ENCODE measurements at places on chromosomes 13 and 19.

GRCh38 chr13:109389892-109390345 is 396.5 kb downstream of the IRS2 start:
- no peak for DNase-seq

- peak; percentile 38 for DNase-seq
These were observed 28.7 kb downstream of the CYP4F2 start for GRCh38 chr19:15869109-15869555.

DNA sequence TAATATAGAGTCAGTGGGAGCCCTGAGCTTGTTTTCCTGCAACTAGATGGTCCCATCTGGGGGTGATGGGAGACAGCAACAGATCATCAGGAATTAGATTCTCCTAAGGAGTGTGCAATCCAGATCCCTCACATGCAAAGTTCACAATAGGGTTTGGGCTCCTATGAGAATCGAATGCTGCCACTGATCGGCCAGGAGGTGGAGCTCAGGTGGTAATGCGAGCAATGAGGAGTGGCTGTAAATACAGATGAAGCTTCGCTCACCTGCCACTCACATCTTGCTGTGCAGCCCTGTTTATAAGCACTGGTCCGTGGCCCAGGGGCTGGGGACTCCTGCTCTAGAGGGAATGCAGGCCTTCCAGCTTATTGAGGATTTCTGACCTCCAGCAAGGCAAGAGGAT is 5.7 kb downstream of the ZNF558 start:
- DNase-seq, result no peak

DNA sequence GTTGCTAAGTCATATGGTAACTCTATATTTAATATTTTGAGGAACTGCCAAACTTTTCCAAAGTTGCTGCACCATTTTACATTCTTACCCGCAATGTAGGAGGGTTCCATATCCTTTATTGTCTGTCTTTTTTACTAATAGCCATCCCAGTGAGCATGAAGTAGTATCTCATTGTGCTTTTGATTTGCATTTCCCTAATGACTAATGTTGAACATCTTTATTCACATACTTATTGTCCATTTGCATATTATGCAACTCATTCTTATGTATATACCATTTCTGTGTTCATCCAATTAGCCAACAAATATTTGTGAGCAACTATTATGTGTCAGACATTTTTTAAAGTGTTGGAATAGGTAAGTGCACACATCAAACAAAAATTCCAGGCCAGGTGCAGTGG is 20.4 kb upstream of the ATP8A2 start:
- no peak for DNase-seq

GRCh38 chr13:37453246-37453645 is 145.3 kb downstream of the POSTN start:
- DNase-seq, result no peak

DNA sequence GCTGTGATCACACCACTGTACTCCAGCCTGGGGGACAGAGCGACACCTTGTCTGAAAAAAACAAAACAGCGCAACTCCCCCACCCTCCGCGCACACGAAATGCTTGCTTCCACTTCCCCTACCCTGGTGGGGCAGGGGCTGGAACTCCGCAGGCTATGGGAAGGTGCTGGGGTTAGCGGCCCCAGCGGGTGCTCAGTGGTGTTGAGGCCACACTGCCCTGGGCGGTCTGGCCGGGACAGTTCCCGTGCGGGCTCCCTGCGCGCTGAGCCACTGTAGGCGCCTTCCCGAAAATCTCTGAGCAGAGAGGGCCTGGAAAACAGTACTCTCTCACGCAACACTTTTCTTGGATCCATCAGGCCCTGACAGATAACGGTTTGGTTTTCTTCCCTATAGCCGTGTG is 1.1 kb upstream of the WTIP start:
- DNase-seq, result no peak

GRCh38 chr19:11142528-11143171 is 12.9 kb downstream of the SPC24 start:
- DNase-seq, result no peak

- DNase-seq, result no peak
These were observed 173.8 kb downstream of the KATNAL1 start for GRCh38 chr13:30133554-30133912.

GRCh38 chr19:1409204-1410005 is 2.0 kb downstream of the DAZAP1 start:
- DNase-seq, result no peak

DNA sequence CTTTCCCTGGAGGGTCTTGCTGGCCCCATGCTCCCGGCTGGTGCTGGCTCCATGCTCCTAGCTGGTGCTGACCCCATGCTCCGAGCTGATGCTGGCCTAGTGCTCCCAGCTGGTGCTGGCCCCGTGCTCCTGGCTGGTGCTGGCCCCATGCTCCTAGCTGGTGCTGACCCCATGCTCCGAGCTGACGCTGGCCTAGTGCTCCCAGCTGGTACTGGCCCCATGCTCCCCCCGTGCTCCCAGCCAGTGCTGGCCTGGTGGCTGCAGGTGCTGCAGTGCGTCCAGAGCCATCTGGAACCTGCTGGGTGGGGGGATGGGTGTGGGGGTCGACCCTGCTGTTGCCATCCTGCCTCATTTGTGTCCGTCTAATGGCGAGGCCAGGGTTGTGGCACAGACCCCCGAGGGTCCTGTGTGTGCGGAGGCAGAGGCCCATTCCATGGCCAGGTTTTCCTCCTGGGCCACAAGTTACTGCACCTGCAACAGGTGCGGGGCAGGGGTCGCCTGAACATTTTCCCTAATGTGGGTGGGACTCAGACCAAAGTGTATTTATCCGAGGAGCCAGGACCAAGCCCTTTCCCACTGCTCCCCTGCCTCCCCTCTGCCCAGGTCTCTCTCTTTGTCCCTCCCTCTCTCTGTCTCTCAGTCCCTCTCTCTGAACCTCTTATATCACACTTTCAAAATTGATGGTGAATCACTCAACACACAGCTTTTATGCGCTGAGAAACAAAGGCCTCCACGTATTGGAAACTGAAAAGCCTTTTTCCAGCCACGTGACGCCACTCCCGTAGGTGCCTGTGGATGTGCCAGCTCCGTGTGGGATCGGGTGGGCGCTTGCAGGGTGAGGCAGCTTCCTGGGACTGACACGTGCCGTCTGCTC is 45.1 kb downstream of the MCF2L start:
- DNase-seq, result no peak

GRCh38 chr13:77377016-77377415 is 50.1 kb upstream of the MYCBP2 start:
- no peak for DNase-seq

GRCh38 chr19:16134510-16134909 is 9.0 kb upstream of the HSH2D start:
- DNase-seq, result no peak

GRCh38 chr19:12882589-12882988 is 1.3 kb upstream of the DNASE2 start:
- no peak for DNase-seq

DNA sequence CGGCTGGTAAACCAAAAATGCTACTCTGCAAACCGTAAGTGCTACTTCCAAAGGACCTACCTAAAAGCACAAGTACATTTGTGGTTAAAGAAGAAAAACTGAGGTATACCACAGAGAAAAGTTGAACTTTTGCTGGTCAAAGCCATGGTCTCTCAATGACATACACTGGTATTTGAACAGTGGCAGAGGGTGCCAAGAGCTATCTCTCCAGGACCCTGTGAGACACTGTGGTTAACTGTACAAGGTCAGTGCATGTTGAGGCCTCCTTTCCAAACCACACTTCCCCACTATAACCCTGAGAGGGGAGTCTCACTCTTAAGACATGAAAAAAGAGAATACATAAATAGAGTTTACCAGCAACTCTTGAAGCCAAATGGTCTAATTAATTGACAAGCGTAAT is 49.5 kb downstream of the COL4A1 start:
- no peak for DNase-seq

GRCh38 chr13:23631311-23632047 is 61.3 kb downstream of the TNFRSF19 start:
- no peak for DNase-seq

DNA sequence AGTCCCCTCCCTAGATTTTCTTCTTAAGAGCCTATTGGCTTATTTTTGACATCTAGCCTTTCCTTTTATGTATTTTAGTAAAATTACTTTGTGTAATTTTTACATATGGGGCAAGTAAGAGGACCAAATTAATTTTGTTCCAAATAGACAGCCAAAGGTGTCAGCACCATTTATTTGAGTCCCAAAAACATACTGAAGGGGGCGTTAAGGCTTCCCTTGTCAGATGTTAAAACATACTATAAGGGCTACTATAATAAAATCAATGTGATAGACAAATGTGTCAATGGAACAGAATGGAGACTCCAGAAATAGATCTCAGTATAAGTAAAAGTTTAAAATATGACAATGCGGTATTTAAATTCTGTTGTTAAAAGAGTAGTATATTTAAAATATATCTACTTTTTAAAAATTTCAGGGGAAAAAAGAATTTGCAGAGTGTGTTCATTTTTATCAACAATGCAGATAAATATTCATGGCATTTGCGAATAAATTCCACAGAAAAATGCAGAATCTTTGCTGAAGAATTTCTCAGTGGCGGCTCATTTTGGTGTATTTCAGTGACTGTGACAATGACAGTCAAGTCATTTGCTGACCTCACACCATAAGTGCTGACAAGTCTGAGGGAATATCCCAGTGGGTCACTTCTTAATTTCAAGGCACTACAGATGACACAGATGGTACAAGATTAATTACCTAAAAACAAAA is 133.7 kb downstream of the MTUS2 start:
- DNase-seq, result no peak

DNA sequence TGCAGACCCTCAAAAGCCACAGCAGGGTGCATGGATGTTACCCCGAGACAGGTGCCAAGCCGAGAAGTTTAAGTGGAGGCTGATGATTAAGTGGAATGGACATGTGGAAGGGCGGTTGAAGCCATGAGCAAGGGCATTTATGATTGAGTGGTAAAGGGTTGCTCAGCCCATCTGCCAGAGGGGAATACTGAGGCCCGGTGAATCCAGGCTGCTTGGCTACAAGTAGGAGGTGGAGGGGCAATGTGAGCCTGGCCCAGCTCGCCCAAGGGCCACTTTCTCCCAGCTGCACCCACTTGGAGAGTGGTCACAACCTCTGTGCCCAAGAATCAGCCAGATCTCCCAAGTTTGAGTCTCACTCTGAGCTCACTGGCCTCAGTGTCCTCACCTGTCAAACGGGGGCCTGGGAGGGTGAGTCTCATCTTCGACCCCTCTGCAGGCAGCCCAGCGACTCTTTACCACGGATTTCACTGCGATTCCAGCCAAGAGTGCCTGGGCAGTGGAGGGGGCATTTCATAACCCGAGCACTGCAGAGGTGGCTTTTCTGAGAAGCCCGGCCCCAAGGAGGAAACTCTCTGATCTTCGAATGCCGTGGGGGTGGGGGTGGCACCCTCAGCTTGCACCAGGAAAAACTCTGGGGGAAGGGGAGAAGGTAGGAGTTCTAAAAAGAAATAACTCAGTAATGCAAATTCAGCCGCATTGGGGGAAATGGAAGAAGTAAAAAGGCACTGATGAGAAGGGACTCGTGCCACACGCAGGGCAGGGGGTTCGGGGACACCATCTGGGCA is 62.9 kb upstream of the KLF2 start:
- DNase-seq, result no peak

DNA sequence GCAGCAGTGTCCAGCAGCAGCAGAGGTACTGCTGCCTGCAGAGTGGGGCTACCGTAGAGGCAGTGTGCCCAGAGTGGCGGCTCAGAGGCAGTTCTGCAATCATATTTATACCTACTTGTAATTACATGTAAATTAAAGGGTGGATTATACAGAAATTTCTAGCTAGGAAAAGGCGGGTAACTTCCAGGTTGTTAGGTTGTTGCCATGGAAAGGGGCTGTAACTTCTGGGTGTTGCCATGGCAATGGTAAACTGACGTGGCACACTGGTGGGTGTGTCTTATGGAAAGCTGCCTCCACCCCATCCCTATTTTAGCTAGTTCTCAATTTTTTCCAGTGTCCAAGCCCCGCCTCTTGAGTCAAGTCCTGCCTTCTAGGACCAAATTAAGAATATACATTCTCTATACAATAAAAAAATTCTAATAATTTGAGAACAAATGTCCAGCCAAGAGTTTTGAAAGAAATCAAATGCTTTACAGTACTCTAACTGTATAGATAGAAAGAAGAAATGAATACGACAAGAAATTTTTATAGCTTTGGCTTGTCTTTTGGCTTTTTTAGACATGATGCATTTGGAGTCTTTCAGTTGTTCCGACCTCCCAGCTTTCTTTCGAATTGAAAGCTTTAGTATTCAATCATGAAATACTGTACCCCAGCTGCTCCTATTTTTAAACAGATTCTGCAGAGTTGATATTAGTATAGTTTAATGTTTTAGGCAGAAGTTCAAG is 816.6 kb downstream of the DIAPH3 start:
- no peak for DNase-seq

DNA sequence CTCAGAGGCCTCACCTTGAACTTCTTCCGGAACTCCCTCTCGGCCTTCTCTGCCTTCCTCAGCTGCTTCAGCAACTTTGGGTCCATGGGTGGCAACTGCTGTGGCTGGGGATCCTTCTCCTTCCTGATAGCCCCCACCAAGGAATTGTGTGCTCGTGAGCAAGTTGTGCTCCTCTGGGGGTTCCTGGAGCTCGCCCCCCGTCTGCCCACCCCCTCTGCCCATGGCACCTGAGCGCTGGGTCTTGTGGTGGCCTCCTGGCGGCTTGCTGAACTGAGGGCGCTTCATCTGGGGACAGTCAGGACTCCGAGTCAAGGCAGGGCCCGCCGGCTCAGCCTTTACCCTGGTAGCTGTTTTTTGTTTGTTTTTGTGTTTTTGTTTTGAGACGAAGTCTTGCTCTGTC is 11.6 kb downstream of the PRAM1 start:
- DNase-seq, result no peak

DNA sequence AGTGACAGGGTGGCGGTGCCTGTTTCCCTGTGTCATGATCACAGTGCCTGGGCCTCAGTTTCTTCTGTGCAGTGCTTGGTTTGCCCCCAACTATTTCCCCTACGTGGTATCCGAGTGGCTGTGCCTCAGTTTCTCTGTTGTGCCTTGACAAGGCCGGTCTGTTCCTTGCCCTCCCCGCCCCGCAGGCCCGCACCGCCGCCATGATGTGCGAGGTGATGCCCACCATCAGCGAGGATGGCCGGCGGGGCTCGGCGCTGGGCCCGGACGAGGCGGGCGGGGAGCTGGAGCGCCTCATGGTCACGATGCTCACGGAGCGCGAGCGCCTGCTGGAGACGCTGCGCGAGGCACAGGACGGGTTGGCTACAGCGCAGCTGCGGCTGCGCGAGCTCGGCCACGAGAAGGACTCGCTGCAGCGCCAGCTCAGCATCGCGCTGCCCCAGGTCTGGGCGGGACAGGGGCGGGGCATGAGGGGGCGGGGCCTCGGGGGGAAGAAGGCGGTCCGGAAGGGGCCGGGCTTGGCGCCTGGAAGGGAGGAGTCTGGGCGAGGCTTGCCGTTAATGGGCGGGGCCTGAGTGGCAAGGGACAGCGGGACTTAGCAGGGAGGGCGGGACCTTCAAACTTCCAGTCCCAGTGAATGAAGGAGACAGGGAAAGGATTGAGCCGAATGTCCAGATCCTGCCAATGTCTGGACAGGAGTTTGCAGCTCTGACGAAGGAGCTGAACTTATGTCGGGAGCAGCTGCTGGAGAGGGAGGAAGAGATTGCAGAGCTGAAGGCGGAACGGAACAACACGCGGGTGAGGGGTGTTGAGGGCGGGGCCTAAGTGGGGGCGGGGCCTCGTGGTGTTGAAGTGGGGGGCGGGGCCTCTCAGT is 8.6 kb downstream of the PPFIA3 start:
- peak; percentile 92 for DNase-seq
